ENCODE measurements at places on chromosomes 6 and 20. TPM values are rescaled to one million over a fixed set of nuclear protein-coding genes. Genes with fewer than 3 reads are reported as not detected.

Gene CTSZ
- 131 TPM for total RNA-seq

Gene NOTCH4
- 23.0 TPM for total RNA-seq

DNA sequence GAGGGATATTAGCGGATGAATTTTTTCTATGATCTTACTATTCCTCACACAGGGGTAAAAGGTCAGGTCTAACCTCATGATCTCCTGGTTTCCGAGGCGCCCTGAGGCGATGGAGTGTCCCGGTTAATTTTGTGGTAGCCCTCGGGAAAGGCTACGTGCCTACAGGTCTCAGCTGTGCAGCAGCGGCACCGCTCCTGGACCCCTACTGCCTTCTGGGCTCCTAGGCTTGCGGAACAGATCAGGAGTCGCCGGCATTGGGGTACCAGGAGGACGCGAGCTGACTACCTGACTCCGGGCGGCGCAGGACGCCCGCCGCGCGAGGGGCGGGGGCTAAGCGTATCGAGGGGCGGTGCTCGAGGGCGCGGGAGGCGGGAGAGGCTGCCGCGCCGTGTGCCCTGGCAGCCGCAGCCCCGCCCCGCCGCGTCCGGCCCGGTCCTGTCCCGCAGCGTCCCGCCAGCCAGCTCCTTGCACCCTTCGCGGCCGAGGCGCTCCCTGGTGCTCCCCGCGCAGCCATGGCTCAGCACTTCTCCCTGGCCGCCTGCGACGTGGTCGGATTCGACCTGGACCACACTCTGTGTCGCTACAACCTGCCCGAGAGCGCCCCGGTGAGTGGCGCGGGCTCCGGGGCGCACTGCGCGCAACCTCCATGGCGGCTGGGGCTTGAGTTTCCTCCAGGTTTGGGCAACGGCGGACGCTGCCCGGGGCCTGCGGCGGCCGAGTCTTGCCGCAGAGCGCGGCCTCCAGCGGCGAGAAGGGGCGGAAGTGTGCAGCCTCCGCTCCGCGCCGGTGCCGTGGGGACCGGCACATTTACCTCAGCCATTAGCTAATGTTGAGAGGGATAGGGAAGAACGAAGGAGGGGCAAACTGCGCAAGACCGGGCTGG, at the start of gene NT5DC1:
TSS of gene NT5DC1 (plus strand) at position 435 of the 883 bp plus-strand sequence. CDS start at position 513, 78 bp downstream.
- H3K27ac ChIP-seq: peak within 1 kb of the TSS; percentile 95
- peak; percentile 86 for DNase-seq
- H3K4me3 ChIP-seq: peak within 1 kb of the TSS; percentile 73
- peaks cover 55% of the 10 kb centered on the region for H3K4me1 ChIP-seq

- H3K4me1 ChIP-seq: peaks cover 43% of the 10 kb centered on the region
- no peak overlapping the region for H3K4me3 ChIP-seq
- DNase-seq: no peak
- no peak overlapping the region for H3K27ac ChIP-seq
- no peaks in the 10 kb centered on the region for H3K27me3 ChIP-seq
Observed at GRCh38 chr6:118639054-118639964, 12.1 kb downstream of the CEP85L start.

DNA sequence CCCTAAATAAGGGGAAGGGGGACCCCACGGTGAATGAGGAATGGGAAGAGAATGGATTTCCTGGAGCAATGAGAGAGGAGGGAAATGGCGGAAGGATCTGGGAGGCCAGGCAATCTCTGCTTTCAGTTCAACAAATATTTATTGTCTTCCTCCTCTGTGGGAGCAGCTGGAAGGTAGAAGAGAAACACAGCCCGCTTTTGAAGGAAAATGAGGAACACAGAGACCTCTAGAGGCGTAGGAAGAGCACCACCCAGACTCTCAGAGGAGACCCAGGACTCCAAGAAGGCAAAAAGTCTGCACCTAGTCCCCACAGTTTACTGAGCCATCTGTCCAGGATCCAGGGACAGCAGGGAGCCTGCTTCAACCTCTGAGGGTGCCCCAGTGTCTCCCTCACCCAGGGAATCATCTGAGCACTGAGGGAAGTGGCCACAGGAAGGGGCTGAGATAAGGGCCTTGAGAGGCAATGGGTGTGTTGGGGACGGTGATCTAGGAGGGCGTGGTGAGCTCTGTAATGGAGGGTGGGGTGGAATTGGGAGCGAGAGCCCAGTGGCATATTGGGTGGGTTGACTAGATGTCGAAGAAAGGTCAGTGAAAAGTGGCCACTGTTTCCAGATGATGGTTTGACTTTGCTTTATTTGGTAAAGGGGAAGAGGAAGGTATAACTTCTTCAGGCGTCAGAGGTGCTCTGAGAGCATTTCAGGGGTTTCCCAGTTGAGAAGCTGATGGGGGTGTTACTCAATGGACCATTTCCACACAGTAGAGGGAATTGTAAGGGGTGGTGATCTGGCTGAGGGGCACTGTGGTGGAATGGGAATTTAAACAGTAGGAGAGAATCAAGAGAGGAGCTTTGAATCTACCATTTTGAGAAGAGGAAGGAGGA, 610 bp downstream of the PSORS1C1 start:
- no peaks in the 10 kb centered on the region for H3K36me3 ChIP-seq
- DNase-seq: no peak
- no peaks in the 10 kb centered on the region for H3K27me3 ChIP-seq
- peak overlapping the region; percentile 73 for H3K27ac ChIP-seq
- peak overlapping the region; percentile 52 for H3K4me3 ChIP-seq
- H3K4me1 ChIP-seq: peaks cover 50% of the 10 kb centered on the region
